ENCODE measurements at places on chromosomes 13 and 19. TPM values are rescaled to one million over a fixed set of nuclear protein-coding genes. Genes with fewer than 3 reads are reported as not detected.

Gene MBD3L2
- total RNA-seq: not detected

Gene FFAR2
- total RNA-seq: 0.04 TPM

Gene C5AR2
- 12.7 TPM for total RNA-seq

Gene PGLYRP1
- total RNA-seq: not detected

Gene EDNRB
- not detected for total RNA-seq

Gene HSD17B14
- total RNA-seq: 12.5 TPM

Gene ZNF554
- 0.93 TPM for total RNA-seq

Gene AP3D1
- total RNA-seq: 78.6 TPM

Gene B3GNT8
- total RNA-seq: not detected

Gene SPRY2
- 17.2 TPM for total RNA-seq

Gene CCDC61
- 3.4 TPM for total RNA-seq

Gene APOE
- 17.3 TPM for total RNA-seq

Gene C13orf42
- total RNA-seq: not detected

Gene ZSCAN1
- total RNA-seq: not detected

Gene ZNF222
- total RNA-seq: 3.9 TPM

Gene CYP4F11
- 4.4 TPM for total RNA-seq

Gene CD33
- not detected for total RNA-seq

Gene NLRP5
- total RNA-seq: 0.07 TPM
